Muscle of leg (tissue), 16 donors: ENCODE measurements at places on chromosomes 2 and 18. TPM values are rescaled to one million over a fixed set of nuclear protein-coding genes. Genes with fewer than 3 reads are reported as not detected.

- H3K4me1 ChIP-seq = peaks cover 28% of the 10 kb centered on the region
- peak within 1 kb of the TSS; percentile 22 for H3K4me3 ChIP-seq
- H3K27me3 ChIP-seq = peaks cover 88% of the 10 kb centered on the region
- H3K27ac ChIP-seq = no peak within 1 kb of the TSS
- H3K36me3 ChIP-seq = no peaks in the 10 kb centered on the region
- peak; percentile 17 for DNase-seq
Observed at GRCh38 chr2:95025406-95026319, at the start of gene MAL. TSS of gene MAL (plus strand) at chr2:95025708. CDS start at chr2:95025793, 85 bp downstream.

GRCh38 chr2:60853531-60853930 lies 27.8 kb upstream of the REL start:
- H3K27me3 ChIP-seq = no peaks in the 10 kb centered on the region
- H3K4me1 ChIP-seq = no peaks in the 10 kb centered on the region
- no peak overlapping the region for H3K4me3 ChIP-seq
- H3K36me3 ChIP-seq = no peaks in the 10 kb centered on the region
- DNase-seq = peak; percentile 21
- no peak overlapping the region for H3K27ac ChIP-seq

GRCh38 chr2:172931256-172931894 lies 144.3 kb upstream of the MAP3K20 start:
- H3K27me3 ChIP-seq = no peaks in the 10 kb centered on the region
- H3K4me1 ChIP-seq = peaks cover 18% of the 10 kb centered on the region
- no peak overlapping the region for H3K4me3 ChIP-seq
- H3K27ac ChIP-seq = peak overlapping the region; percentile 73
- DNase-seq = peak; percentile 71
- H3K36me3 ChIP-seq = no peaks in the 10 kb centered on the region

GRCh38 chr2:215680605-215681598 lies 245.0 kb upstream of the FN1 start:
- H3K4me1 ChIP-seq = no peaks in the 10 kb centered on the region
- no peaks in the 10 kb centered on the region for H3K36me3 ChIP-seq
- DNase-seq = peak; percentile 38
- no peak overlapping the region for H3K4me3 ChIP-seq

- DNase-seq = no peak
- no peaks in the 10 kb centered on the region for H3K27me3 ChIP-seq
- no peak overlapping the region for H3K27ac ChIP-seq
- H3K4me3 ChIP-seq = no peak overlapping the region
Observed at GRCh38 chr2:78896536-78896935, 129.0 kb upstream of the REG3G start.

GRCh38 chr2:86253424-86253823 lies 54.2 kb downstream of the MRPL35 start:
- DNase-seq = no peak
- H3K27ac ChIP-seq = no peak overlapping the region
- H3K4me3 ChIP-seq = no peak overlapping the region
- H3K27me3 ChIP-seq = peaks cover 2% of the 10 kb centered on the region
- peaks cover 7% of the 10 kb centered on the region for H3K36me3 ChIP-seq

TCF23 gene
- total RNA-seq = 0.35 TPM

DCC gene
- total RNA-seq = 0.13 TPM
